ENCODE measurements at places on chromosomes 1 and 21.

DNA sequence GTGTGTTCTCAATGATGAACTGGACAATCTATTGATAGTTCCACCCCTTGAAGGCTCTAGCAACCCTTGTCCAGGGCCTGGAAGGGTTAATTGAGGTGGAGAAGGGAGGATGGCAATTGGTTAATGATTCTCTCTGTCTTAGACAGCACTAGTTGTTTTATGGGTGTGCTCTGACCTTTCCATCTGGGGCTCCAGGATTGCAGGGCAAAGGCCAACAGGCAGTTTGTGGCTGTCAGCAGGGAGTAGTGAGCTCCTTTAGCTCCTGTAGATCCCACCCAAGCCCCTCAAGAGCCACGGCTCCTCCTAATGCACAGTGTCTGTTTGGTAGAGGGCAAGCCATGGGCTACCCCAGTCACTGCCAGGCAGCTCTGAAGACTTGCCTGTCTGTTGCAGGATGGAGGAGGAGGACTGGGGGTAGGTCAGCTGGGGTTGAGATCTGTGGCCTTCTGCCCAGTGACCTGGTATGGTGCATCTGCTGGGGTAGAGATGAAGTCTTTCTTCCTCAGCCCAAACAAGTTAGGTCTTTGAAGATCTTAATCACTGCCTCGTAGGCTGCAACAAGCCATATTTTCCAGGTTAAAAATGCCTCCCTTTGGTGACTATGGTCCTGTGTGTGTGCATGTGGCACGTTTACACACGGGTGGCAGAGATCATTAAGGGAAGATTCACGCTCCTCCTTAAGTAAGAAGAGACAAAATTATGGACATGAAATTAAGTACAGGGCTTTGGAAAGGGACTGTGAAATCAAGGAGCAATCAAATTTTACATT, 7.7 kb downstream of the MROH7 start:
- DNase-seq = no peak

GRCh38 chr1:183893561-183894289, 88.8 kb downstream of the RGL1 start:
- no peak for DNase-seq

- DNase-seq = no peak
Observed at GRCh38 chr1:85283475-85284199, 7.2 kb upstream of the BCL10 start.

DNA sequence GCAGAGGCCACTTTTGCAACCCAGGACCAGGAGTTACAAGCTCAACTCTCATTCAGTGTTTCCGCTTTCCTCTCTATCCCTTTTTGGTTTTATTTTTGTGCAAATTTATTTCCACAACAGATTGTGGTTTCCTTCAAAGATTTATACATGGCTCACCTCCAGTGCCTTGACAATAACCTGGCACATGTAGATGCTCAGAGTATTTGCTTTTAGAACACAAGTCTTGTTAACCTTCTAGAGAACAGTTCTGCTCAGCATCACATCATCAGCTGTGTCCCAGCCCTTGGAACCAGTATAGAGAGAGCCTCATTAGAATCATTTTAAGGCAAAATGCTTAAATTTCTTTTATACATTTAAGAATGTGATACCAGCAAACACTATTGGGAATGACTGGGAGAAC, 133.7 kb downstream of the TENT5C start:
- no peak for DNase-seq

GRCh38 chr1:156860113-156860627, 495 bp upstream of the NTRK1 start:
- DNase-seq = no peak

Data from SIG-M5 (cell line).